IPS-NIHi11 (cell line): ENCODE measurements at places on chromosomes 16 and 17.

DNA sequence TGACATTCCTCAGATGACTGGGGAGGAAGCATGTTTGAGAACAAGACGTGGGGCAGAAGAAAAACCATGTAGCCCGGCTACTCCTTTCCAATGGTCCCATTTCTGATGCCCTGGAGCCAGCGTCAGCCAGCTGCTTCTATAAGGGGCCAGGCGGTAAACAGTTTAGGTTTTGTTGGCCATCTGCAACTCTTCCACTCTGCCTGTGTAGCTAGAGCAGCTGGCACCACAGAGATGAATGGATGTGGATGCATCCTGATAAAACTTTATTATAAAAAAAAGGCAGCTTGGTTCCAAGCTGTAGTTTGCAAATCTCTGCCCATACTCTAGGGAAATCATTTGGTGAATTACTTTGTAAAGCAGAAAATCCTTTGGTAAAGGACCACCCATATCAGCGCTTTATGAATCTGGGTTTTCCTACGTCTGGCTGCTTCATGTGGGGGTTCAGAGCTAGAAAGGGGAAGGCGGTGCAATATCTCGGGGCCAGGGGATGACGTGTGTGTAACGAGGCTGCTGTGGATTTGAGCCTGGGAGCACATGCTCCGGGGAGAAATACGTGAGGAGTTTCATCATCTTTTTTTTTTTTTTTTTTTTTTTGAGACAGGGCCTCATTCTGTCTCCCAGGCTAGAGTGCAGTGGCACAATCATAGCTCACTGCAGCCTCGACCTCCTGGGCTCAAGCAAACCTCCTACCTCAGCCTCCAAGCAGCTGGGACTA, 3.4 kb upstream of the SRL start:
- DNase-seq = no peak

DNA sequence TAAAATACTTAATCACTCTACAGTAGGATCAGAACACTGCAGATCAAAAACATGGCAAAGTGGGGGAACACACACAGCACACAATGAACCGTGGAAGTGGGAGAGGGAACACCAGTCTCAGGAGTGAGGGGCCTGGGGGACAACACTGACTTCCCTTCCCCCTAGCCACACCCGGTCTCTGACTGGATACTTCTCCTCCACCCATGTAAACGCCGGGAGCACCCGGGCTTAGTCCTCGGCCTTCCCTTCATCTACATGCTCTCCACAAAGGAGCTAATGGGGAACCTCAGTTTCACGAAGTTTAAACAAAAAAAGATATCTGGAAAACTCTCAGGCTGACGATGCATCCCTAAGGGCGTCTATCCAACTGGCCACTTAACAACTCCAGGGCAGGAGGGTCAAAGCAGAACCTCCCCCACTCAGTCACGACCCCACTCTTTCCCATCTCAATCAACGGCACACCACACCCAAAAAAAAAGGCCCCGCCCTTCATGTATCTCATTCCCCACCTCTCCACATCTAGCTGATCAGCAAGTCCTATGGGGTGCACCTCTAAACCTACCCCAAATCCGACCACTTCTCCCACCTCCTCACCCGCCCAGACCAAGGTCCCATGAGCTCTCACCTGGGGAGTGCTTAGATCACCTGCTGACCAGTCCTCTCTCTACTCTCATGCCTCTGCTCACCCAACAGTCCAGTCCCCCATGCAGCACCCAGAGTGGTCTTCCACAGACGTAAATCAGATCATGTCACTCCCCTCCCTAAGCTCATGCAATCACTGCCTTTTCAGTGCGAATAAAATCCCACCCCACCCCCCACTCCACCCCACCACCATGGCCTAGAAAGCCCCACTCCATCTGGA, 7.4 kb downstream of the ZDHHC7 start:
- DNase-seq = no peak

GRCh38 chr17:550041-550398, 164.6 kb downstream of the VPS53 start:
- no peak for DNase-seq

GRCh38 chr17:62965174-62965685, 805 bp upstream of the TANC2 start:
- DNase-seq = no peak

- DNase-seq = no peak
Observed at GRCh38 chr16:72199761-72200337, 27.9 kb upstream of the PMFBP1 start.

DNA sequence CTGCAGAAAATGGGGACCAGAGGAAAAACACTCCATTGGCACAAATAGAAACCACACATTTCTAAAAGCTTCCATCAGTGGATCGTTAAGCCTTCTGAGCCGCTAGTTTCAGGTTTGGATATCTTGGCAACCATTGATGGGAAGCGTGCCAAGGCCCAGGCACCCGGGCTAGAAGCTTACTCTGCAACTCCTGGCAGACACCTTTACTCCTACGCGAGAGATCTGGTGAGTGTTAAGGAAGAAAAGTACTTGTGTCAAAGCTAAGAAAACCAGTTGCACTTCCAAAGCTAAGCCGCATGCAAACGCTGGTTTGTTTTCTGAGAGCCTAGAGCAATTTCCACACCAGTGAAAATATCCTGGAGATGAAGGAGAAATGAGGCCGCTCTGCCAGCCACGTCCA, 472.4 kb downstream of the PMP22 start:
- DNase-seq = no peak

DNA sequence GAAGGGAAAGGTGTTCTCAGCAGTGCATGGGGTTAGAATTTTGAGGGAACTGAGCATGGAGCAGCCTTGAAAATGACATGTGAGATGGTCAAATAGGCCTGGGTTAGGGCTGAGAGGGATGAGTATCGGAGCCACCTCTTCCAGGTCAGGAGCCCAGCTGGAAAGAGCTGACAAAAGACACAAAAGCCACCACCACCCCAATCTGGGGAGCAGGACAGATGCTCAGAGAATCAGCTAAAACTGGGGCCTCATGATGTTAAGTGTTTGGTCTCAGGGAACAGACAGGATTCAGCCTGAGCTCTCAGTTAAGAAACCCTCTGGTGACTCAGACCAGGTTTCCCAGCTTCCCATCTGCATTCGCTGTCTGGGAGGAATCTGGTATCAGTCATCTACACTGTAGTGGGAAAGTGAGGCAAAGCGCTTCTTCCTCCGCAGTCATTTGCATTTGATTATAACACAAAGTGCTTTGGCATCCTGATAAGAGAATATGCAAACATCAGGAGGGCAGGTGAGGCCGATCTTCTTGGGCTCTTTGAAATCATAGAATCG, 2.6 kb downstream of the WNT9B start:
- DNase-seq = no peak

DNA sequence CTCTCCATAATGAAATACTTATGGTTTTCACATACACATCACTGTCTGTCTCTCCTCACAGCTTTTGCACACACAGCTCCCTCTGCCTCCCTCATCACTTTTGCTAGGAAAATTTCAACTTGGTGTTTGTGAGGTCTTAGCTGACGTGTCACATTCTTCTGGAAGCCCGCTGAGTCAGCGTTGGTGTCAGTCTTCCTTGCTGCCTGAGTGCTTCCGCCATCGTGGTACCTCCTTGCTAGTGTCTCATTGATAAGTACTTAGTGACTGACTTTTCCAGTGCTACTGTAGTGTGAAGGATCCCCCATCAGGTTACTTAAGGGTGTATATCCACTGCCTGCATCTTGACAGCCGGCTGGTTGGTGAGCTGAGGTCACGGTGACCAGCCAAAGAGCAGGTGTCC, 33.5 kb downstream of the CA10 start:
- DNase-seq = no peak

DNA sequence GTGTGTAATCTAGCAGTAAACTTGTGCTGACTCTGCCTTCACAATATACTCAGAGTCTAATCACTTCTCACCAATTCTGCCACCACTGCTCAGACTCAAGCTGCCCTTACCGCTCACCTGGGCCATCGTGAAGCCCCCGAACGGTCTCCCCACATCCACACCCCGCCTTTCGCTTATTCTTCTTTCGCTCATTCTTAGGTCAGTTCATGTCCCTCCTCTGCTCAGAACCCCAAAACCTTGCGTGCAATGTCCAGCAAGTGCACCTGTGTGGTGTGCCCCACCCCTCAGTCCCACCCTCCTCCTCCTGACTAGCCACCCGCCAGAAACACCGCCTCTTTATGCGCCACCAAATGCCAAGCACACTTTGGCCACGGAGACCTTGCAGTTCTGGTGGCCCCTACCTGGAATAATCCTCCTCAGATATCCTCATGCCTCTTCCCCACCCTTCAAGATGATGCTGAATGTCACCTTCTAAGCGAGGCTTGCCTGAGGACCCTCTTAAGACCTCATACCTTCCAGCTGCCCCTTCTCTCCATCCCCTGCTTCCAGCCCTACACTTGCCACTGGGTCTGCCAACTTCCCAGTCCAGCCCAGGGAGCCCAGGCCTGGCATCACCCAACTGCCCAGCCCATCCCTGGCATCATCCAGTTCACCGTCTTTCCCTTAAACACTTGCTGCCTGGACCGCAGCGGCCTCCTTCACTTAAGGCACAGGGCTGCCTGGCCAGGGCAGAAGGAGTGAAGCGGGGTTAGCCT, 34.3 kb upstream of the RBFOX3 start:
- no peak for DNase-seq

- DNase-seq = no peak
Observed at GRCh38 chr17:3401786-3402185, 3.6 kb upstream of the OR1E1 start.
